ENCODE measurements at places on chromosomes 1 and 21. TPM values are rescaled to one million over a fixed set of nuclear protein-coding genes. Genes with fewer than 3 reads are reported as not detected.

Gene AVPR1B
- total RNA-seq = 1.3 TPM

Gene DDAH1
- 113 TPM for total RNA-seq

Gene HUNK
- total RNA-seq = not detected

Gene CD1B
- not detected for total RNA-seq

Gene OR10J1
- not detected for total RNA-seq

Gene MYCL
- not detected for total RNA-seq

Gene C1orf94
- not detected for total RNA-seq

Gene PHF13
- total RNA-seq = 2.9 TPM
